T-cell (primary cell): ENCODE measurements at places on chromosomes 7 and 10. TPM values are rescaled to one million over a fixed set of nuclear protein-coding genes. Genes with fewer than 3 reads are reported as not detected.

The CTAGE4 gene
- 0.75 TPM for total RNA-seq

The NKX1-2 gene
- total RNA-seq = not detected

The CALHM3 gene
- not detected for total RNA-seq

The DHX32 gene
- 13.4 TPM for total RNA-seq

The ADAM12 gene
- 0.35 TPM for total RNA-seq

The GPR22 gene
- total RNA-seq = not detected

The NSUN5 gene
- 68.3 TPM for total RNA-seq

The MYPN gene
- total RNA-seq = not detected

The PRR15 gene
- not detected for total RNA-seq

The ADAP1 gene
- total RNA-seq = 10.6 TPM

The PIP4K2A gene
- 238 TPM for total RNA-seq

The CTTNBP2 gene
- total RNA-seq = 0.06 TPM
